ENCODE measurements at places on chromosomes 3 and 15.

DNA sequence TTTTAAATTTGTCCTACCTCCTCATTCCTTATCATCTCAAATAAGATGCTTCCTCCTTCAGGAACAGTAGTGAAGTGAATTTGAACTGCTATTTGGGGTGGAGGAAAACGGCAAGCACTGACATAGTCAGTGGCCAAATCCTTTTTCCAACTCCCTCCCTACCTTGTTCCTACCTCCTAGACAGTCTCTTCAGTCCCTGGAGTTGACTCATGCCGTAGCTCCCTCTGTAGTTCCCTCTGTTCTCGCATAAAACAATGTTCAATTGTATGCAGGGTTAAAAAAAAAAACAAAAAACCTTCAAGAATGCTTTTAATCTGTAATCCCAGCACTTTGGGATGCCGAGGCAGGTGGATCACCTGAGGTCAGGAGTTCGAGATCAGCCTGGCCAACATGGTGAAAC, 1.4 kb downstream of the UBR1 start:
- no peak for DNase-seq

DNA sequence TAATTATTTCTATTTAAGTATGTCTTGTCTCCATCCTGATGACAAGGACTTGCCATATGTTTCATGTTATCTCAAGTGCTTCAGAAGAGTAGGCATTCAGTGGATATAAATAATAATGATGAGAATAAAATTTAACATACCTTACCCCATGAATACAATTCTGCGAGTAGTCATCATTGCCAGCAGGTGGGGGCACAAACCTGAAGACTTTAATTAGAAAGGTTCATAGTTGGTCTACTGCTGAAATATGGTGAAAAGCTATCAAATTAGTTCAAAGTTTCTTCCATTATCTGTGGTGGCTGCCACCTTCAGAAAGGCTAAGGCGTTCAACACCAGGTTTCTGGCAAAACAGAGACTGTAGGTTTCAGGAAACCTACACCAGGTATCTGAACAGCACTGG, 100.9 kb downstream of the P3H2 start:
- no peak for DNase-seq

- no peak for DNase-seq
These were observed 4.0 kb upstream of the AEN start for GRCh38 chr15:88617031-88617722.

DNA sequence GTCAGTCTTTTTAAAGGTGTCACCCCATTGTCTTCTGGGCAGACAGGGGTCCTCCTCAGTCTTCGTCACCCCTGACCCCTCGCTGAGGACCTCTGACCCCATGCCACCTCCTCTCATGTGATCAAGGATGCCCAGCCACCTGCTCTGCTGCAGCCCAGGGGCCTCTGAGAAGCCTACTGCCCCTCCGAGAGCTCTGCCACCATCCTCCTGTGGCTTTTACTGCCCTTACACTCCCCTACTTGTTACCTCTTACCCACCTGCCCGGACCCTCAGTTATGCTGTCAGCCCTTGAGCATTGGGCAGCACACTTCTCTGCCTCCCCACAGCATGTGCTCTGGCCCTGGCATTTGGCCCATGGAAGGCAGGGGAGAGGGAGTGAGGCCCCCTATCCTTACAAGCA, 123.2 kb downstream of the LRRK1 start:
- DNase-seq, result no peak

DNA sequence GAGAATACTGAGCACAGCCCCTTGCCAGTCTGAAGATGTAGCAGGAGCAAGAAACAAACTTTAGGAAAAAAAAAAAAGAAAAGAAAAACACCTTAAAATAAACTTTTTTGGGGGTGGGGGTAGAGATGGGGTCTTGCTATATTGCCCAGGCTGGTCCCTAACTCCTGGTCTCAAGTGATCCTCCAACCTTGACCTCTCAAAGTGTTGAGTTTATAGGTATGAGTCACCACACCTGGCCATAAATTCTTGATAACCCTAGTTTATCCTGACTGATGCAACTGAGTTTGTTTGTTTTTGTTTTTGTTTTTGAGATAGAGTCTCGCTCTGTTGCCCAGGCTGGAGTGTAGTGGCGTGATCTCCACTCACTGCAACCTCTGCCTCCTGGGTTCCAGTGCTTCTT, 28.4 kb downstream of the GXYLT2 start:
- DNase-seq, result no peak

GRCh38 chr3:46312991-46313390, 40.9 kb upstream of the CCR2 start:
- DNase-seq, result no peak

- no peak for DNase-seq
These were observed 111.2 kb upstream of the SLC25A36 start for GRCh38 chr3:140830391-140830790.

DNA sequence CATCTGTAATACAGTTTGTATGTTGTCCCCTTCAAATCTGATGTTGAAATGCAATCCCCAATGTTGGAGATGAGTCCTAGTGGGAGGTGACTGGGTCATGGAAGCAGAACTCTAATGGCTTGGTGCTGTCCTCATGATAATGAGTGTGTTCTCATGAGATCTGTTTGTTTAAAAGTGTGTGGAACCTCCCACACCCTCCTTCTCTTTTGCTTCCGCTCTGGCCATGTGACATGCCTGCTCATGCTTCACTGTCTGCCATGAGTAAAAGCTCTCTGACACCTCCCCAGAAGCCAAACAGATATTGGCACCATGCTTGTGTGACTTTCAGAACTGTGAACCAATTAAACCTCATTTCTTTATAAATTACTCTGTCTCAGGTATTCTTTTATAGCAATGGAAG, 794.0 kb upstream of the CFAP20DC start:
- no peak for DNase-seq

DNA sequence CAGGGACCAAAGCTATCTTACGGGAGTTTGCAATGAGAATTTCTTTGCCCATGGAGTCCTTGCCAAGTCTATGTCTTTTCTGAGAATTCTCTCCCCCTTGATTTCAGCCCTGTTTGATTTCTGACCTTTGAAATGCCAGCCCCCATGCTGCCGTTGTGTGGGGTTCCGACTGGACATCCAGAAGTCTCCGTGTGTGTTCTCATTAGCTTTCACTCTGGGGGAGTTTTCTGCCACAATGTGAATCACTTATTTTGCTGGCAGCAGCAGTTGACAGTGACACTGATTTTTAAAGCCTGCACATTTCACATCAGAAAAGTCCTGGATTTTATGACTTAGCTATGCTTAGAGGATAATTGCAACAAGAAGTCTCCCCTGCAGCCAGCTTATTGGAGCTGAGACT, 98.4 kb upstream of the CTDSPL start:
- no peak for DNase-seq

DNA sequence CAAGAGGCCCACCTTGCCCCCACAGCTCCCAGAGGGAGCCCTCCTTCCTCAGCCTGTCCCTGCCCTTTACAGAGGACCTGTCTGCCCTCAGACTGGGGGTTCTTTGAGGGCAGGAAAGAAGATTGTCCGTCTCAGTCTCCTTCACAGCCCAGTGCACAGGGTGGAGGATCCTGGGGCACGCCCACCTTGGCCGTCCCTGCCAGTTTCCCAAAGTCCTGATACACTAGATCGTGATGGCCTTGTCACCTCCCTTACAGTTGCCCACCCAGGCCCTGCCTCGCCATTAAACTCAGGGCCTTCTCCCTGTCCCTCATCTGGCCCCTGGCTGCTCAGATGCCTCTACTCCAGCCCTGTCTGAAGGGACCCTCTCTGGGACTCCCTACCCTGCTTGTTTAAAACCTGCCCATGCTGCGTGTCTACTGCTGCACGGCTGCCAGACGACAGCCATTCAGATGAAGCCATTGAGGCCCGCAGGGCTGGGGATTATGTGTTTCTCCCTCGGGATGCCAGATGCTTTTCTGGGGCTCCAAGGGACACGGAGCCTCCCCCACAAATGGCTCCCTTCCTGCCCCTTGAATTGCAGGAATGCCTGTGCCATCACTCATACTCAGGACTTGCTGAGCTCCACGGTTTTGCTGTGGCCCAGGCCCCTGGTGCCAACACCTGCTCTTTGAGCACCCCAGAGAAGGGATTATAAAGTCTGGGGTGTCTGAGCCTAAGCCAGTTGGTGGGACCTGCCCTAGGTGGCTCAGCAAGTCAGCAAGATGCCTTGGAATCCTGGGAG, 27.8 kb downstream of the ACSBG1 start:
- no peak for DNase-seq

DNA sequence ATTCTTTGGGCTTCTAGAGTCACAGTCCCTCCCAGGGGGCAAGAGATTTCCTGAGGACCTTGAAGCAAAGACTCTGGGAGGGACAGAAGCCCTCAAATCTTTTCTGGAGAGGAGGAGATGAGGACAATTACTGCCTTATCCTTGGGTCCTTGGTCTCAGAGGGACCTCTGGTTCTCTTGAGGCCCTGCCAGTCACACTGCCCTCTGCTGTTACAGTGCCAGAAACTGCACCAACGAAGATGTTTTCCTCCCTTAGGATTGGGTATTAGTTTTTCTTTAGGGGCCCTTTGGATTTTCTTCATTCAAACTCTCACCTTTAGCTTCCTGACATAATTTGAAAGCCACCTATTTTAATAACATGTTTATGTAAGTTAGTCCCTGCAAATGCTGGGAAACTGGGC, 58.2 kb upstream of the SCN5A start:
- DNase-seq, result no peak

DNA sequence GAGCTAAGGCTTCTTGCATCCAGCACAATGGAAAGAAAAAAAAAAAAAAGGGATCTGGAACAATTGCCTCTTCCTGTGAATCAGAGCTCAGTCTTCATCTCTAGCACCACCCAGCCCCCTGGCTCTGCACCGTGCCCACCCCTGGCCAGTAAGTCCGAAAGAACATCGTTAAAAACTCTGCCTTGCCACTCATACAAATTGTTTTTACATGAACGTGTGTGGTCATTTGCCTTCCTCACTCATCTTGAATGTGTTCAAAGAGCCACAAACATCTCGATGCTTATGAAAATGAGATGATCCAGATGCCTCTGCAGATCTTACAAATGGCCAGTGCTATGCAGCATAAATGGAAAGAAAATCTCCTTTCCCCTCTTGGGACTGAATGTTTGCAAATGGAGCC, 400.0 kb upstream of the PPP2R3A start:
- no peak for DNase-seq

GRCh38 chr15:38846346-38846745, 281.7 kb upstream of the RASGRP1 start:
- no peak for DNase-seq

DNA sequence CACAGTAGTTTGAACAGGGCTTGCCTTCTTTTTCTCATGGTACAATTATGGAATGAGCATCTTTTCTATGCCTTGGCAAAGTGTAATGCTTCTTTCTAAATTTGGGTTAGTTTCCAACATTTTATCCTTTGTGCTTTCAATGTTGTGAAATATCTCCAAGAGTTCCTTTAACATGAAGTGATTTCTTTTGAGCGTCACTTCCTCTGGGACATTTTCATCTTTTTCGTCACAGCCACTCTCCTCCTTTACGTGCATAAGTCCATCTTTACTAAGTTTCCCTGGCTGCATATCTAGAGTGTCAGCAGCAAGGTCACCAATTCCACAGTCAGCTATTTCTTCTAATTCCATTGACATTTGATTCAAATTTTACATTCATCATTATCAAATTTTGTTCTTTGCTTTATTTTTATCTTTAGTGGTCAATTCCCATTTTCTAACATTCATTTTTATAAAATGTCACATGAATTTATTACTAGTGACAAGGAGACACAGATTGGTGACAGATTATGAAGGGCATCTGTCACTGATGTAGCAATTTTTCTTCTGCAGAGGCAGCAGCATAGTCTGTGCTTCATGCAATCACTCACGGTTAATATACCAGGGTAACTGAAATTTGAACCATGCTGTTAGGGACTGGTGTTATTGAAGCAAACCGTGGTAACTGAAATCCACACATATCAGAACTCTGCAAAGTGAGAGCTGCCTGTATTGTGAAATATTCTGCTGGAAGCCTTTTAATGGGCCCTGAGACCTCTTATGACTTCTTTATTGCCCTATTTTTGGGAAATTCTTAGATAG, 126.5 kb upstream of the THBS1 start:
- DNase-seq, result no peak

DNA sequence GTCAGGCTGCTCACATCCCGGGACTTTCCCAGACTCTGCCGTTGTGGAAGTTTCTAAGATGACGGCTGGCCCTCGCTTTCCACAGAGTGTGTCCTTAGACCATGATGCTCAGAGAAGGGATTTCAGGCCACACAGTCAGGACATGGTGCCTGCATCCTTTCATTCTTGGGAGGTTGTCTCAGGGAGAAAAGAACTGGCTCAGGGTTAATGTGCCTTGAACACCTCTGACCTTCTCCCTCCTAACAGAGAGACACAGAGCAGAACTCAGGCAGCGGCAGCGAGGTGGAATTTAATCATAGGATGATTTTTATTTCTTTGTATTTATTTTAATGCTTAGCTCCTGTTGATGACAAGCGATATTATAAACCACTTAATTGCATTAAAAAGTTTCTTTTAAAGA, 96.9 kb upstream of the ATP2B2 start:
- DNase-seq, result no peak

DNA sequence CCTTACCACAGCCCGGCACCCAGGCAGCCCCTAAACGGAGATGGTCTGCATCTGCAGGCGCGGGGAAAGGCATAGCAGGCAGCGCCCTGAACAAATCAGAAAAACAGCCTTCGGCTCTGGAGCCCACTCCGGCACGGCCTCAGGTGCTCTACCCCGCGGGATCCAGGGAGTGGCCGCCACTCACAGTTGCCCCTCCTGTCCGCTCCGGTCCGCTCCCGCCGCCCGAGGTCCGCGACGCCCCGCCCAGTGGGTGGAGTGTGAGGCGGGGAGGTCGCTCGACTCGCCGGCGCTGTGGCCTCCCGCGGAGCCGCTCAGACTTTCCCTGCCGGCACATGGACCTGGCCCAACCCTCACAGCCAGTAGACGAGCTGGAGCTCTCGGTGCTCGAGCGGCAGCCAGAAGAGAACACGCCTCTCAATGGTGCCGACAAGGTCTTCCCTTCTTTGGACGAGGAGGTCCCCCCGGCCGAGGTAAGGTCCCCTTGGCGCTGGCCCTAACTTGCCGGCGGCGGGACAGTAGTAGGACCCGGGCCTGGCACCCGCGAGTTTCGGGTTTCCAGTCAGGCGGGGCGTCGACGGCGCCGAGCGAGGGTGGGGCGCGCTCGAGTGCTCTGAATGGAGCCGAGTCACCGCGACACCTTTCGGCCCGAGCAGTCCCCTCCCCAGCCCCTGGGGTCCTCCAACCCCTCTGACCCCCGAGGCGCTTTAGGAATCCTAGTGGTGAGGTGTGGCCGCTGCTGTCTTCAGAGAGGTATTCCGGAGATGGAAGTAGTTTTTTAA, at the start of gene C3orf52:
TSS of gene C3orf52 (plus strand) at position 314 of the 779 bp plus-strand sequence. CDS start at position 333, 19 bp downstream.
- peak; percentile 46 for DNase-seq
